Epithelial cell of umbilical artery (primary cell): ENCODE measurements at places on chromosomes 2 and 18. TPM values are rescaled to one million over a fixed set of nuclear protein-coding genes. Genes with fewer than 3 reads are reported as not detected.

The KCNK3 gene
- total RNA-seq: not detected in 2 replicates

The EIF2AK3 gene
- total RNA-seq: 17.9 and 24.2 TPM in 2 replicates

The SPATA3 gene
- total RNA-seq: not detected in 2 replicates

The COL4A3 gene
- not detected in 2 replicates for total RNA-seq

The IMP4 gene
- 91.5 and 112 TPM in 2 replicates for total RNA-seq

The CD28 gene
- not detected in 2 replicates for total RNA-seq

The STARD6 gene
- total RNA-seq: not detected in 2 replicates

The VIL1 gene
- total RNA-seq: not detected in 2 replicates

The KCNIP3 gene
- total RNA-seq: 0.97 and 1.1 TPM in 2 replicates

The PDCD1 gene
- not detected in 2 replicates for total RNA-seq

The TLK1 gene
- 10.7 and 12.6 TPM in 2 replicates for total RNA-seq

The LRP1B gene
- under 0.01 and 0.30 TPM in 2 replicates for total RNA-seq
